ENCODE measurements at places on chromosomes 3 and 15. TPM values are rescaled to one million over a fixed set of nuclear protein-coding genes. Genes with fewer than 3 reads are reported as not detected.

DNA sequence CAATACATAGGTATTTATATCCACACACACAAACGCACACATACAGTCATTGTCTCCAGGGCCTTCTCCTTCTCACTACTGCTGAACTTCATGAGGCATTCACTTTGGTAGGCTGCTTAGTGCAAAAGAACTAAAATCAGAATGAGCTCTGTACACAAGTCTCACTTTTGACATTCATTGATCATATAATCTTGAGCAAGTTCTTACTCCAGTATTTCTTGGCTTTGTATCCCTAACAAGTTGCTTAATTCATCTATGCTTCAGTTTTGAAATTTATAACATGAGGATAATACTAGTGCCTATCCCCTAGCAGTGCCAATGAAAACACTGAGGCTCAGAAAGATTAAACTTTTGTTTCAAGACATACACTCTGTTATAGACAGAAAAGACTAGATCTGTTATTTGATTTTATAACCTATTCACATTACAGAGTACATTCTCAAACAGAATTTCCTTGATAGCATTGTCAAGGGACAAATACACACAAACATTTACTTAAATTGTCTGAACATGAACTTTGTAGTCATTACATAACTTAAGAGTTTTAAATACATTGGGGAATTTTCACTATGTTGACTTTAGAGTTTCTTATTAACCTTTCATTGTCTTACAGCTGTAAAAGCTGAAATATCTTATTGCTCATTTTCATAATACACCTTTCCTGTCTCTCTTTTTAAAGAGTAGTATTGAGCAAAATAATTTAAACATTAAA is 55.0 kb upstream of the SI start:
- no peaks in the 10 kb centered on the region for H3K4me1 ChIP-seq
- DNase-seq = no peak
- no peaks in the 10 kb centered on the region for H3K36me3 ChIP-seq

WDR49 gene
- total RNA-seq = 0.86 TPM

HERC2 gene
- 40.3 TPM for total RNA-seq

TNFAIP8L3 gene
- 0.78 TPM for total RNA-seq

CPEB1 gene
- total RNA-seq = 4.6 TPM

All from psoas muscle (tissue), 8 donors.